Activated CD4-positive, alpha-beta T cell treated with anti-CD3 and anti-CD28 coated beads, Interleukin-2, amount 50 U/mL, for 4 hours (primary cell): ENCODE measurements at places on chromosomes 7 and 10.

DNA sequence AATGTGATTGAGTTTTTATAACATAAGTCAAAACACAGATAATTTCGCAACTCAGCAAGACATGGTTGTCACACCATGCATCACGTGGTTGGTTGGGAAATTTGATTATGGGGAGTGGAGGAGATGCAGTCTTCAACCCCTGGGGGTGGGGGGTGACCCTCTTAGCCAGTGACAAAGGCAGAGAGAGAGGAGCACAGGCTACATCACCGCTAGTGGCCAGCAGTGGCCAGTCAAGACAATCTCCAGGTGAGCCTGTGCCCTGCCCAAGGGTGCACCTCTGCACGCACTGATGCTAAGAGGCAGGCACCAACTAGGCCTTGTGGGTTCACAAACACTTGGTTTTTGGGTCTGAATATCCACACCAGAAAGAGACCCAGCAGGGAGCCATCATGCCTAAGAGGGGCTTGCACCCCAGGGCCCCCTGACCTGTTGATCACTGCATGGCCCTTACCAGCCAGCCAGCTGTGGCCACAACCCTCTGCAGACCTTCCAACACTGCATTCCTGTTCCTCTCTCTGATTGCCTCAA is 244.4 kb downstream of the FANK1 start:
- DNase-seq = no peak

DNA sequence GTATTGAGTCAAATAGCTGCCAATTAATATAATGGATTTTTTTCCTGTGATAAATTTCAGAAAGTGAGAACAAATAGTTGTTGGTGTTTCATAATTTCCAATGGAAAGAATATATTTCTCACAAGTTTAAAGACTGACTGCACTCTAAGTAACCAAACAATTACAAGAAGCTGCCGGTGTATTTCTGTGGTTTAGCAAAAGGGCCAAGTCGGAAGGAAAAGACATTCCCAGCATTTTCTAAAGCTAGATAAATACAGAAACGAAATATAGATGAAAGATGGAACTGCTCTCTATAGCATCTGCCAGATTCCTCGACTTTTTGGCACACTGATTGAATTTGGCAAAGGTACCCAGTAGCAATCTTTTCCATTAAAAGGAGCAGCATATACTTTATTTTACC is 92.7 kb upstream of the MKX start:
- DNase-seq = no peak

- DNase-seq = no peak
These were observed 106.0 kb upstream of the TRIM24 start for GRCh38 chr7:138354066-138354465.

DNA sequence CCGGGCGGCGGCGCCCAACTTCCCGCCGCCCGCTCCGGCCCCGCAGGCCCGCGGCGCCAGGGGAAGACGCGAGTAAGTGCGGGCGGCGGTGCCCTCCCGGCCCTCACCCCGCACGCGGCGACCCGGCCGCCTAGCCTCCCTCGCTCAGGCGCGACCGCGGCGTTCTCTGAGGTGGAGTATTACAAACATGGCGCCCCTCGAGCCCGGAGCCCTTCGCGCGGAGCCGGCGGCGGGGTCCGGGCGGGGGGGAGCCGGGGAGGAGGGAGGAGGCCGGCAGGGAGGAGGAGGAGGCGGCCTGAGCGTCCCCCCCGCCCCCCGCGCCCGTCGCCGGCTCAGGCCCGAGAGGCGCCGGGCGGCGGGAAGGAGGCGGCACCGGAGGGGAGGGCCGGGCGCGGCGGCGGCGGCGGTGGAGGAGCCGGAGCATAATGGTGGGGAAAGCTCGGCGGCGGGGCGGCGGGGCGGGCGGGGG is at the start of gene ZMYND11:
TSS of gene ZMYND11 (plus strand) at position 324 of the 469 bp plus-strand sequence. CDS start 44,558 bp downstream, outside the sequence.
- peak; percentile 64 for DNase-seq

DNA sequence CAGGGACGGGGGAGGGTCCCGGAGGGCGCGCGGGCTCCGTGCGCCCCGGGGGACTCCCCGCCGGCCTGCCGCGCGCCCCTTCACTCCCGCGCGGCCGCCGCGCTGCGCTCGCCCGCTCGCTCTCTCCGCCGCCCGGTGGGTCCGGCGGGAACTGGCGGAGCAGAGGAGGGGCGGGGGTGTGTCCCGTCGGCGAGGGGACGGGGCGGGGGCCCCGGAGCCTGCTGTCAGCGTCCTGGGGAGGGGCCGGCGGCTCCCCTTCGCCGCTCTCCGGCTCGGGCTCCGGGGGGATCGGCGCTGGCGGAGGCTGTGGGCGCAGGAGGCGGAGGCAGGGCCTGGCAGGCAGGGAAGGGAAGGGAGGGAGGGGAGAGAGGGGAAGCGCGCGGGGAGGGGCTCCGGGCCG is at the start of gene SH3PXD2A:
TSS of gene SH3PXD2A (minus strand) at position 153 of the 400 bp plus-strand sequence. CDS start 310 bp downstream, outside the sequence.
- peak; percentile 6 for DNase-seq
